ENCODE measurements at places on chromosomes 7 and 10.

DNA sequence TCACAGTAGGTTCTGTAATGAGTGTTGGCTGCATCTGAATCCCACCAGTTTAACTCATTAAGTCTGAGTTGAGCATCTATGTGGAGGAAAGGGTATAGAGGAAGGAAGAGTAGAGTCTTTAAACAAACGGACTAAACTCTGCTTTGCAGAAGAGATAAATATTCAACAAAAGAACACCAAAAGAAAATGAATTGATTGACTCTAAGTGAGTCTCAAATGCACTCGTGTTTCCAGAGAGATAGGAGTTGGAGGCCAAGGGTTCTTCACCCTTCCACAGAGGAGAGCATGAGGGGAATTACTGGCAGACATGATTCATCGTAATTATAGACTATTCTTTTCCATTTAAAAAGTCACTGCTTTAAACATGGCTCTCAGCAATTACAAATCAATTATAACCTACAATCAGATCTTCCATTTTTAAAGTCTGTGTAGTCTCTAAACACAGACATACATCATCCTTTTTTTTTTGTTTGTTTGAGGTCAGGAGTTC lies 56.3 kb downstream of the PLPP4 start:
- DNase-seq: no peak

DNA sequence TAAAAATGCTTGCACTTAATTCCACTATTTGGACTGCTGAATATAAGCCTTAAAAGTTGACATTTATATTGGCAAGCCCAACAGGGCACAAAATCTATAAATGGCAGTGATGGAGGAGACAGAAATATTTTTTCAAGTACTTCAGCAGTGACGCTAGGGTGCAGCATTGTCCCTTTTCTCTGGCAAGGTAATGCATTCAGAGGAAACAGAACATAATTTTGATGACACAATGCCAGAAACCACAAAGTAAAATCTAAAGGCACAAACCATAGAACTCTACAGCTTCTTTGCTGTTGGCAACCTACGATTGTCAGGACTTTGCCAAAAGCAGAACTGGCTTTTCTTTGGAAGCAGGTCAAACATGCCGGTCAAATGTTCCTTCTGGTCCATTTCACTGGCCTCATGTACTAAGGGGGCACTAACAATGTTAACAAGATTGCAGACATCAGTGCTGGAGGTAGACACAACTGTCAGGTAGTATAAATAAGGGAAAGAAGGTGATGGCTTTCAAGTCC lies 30.9 kb upstream of the FAM133B start:
- peak; percentile 58 for DNase-seq

DNA sequence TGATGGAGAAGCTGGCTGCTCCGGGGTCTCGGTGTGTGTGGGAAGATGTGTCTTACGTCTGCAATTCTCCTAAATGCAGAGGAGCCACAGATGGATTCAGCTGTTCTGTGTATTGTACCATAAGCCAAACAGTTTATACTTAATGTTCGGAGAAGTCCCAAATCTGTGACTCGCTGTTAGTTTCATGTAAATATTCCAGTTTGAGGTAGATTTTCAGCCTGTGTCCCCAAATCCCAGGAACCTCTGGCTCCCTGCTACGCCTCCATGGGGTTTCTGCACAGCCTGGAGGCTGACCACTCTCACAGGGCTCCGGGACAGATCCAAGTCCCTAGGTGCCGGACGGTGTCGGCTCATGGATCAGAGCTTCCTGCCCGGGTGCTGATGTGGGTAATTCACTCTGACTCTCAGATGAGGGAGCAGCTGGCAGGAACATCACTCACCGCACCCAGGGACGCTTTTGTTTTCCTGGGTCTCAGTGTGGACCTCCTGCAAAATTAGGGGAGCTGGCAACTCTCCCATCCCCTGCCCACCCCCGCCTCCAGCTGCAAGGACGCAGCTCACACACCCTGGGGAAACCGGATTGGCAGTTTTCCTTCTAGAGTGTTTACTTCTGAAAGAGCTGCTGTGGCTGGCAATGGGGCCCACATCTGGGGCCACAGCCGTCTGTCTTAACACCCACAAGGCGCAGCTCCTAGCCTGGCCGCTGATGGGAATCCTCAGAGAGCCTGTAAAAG lies 421.1 kb upstream of the FOXK1 start:
- DNase-seq: no peak

GRCh38 chr7:27237735-27238334 lies 4.8 kb upstream of the EVX1 start:
- no peak for DNase-seq

GRCh38 chr10:89301721-89302445 lies at the start of gene IFIT2:
Gene IFIT2 (plus strand): TSS chr10:89302046. CDS start chr10:89302124, 78 bp downstream.
- no peak for DNase-seq

All from NCI-H446 (cell line).